ENCODE measurements at places on chromosomes 5 and 9.

DNA sequence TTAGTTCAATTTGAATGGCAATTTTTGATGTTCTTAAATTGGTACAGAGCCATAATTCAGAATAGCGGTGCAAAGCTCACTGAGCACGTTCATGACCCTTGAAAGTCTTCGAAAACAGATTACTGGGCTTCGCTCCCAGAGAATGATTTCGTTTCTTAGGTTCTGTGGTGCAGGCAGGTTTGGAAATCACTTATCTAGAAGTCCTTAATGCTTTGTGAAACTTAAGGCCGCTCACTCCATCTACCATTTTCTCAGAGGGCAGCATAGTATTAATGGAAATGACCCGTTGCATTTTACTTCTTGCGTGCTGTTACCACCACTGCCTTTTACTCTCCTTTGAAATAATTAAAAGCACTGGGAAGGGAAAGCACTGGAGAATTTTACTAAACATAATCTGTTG, 2.9 kb upstream of the MAT2B start:
- peak; percentile 33 for DNase-seq

GRCh38 chr5:142798099-142798770, 28.1 kb downstream of the ARHGAP26 start:
- no peak for DNase-seq

GRCh38 chr9:131656356-131657036, 83.4 kb downstream of the RAPGEF1 start:
- DNase-seq = no peak

DNA sequence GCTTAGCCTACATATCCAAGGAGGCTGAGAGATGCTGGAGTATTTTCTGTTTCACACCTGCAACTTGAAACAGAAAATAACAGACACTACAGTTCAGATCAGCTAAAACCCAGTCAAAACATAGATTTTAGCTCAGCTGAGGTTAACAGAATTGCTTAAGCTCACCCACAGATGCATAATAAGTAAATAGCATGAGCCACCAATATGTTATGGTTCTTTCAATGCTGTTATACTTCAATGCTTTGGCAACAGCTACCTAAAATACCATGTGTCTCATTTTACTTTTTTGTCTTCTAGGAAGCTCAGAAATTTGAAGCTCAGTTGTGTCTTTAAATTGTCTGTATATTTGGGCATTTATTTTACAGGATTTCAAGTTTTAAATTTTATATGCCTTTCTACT, 35.8 kb upstream of the OR13F1 start:
- DNase-seq = no peak

- no peak for DNase-seq
Observed at GRCh38 chr5:53368516-53368915, 111.9 kb upstream of the FST start.

- DNase-seq = no peak
Observed at GRCh38 chr9:5857928-5858327, 25.0 kb upstream of the ERMP1 start.

DNA sequence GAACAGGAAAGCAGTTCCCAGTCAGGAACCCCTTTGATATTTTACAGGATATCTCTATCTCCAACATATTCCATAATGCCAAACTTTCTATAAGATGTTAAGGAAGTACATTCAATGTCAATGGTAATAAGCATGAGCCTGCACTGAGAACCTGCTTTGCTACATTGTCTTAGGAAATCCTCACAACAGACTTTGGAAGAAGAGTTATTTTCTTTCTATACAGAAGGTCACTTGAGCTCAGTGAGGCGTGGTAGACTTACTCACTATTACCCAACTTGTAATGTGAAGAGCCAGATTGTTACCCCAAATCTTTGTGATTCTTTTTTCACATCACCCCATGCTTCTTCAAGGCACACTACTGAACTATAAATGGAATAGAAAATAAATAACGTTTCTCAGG, 435.9 kb downstream of the DNAH5 start:
- DNase-seq = no peak

DNA sequence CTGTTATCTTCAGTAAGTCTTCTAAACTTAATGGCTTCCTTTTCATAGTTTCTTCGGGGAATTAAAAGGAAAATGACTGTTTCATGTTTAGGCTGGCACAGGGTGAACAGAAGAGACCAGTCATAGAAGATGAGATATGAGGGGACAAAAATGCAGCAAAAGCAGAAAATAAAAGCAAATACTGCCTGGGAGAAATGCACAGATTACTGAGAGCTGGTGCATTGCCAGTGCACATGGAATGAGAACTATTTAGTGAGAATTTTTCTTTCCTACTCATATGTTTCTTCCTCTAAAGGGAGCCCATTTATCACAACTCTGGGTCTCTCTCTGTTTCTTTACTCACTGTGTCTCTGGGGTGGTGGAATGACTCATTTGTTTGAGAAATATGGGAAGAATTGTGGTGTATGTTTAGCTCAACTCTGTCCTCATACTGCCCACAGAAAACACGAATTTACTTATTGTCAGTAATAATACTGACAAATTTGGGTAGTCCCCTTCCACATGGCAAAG, 25.9 kb upstream of the ANKRD55 start:
- DNase-seq = peak; percentile 93
